Heart left ventricle (tissue), 16 donors: ENCODE measurements at places on chromosomes 5 and 9. TPM values are rescaled to one million over a fixed set of nuclear protein-coding genes. Genes with fewer than 3 reads are reported as not detected.

Gene INVS
- 8.2 TPM for total RNA-seq

DNA sequence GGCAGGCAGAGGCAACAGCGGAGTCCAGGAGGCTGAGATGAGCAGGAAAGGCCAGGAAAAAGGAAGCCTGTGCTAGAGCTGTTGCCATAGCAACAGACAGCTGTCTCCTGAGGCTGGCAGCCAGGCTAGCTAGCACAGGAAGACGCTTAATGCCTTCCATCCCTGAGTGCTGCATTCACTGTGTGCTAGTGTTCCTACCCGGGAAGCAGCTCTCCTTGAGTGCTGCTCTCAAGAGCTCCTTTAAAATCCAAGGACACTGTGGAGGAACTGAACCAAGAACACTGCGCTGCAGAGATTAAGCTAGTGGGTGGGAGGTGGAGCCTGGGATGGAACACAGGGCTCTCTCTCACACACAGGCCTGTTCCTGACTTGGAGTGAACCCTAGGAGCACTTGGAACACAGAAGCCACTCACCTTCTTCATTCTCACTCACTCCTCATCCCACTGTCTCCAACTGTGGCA lies 53.5 kb upstream of the IL7R start:
- H3K4me1 ChIP-seq, result no peaks in the 10 kb centered on the region
- H3K27ac ChIP-seq, result no peak overlapping the region
- no peaks in the 10 kb centered on the region for H3K27me3 ChIP-seq
- no peak overlapping the region for H3K4me3 ChIP-seq
- peak; percentile 38 for DNase-seq

DNA sequence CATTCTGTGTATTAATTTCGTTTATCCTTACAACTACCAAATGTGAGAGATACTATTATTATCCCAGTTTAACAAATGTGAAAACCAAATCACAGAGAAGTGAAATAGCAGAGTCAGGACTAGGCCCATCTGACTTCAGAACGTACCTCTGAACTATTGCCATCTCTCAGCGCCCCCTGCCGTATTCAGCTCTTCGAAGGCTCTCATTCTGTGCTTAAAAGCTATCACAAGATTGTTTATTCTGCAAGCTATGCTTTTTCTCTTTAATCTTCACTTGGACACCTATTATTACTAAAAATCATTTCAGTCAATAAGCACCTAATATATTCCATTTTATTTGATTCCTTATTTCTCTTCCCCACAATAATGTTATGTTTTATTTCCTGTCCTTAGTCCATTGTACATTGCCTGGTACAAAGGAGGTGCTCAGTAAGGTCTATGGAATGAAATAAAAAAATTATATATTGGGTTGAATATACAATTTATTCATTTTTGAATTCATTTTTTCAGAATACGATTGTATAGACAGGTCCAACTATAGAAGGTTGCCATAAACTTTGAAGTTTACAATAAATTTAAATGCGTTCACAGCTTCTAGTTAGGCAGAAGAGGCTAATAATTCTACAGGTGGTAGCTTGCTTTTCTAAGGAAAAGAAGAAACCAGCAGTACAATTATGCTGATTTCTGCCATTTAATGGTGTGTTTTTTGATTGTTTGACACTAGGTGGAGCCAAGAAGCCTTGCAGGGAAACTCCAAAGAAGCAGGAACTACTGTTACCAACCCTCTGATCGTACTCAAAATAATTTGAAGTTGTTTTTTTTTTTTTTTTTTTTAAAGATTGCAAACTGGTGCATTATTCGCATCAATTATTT lies 202.2 kb upstream of the DMRTA1 start:
- H3K27me3 ChIP-seq, result no peaks in the 10 kb centered on the region
- H3K4me3 ChIP-seq, result peak overlapping the region; percentile 34
- no peak for DNase-seq
- H3K27ac ChIP-seq, result no peak overlapping the region
- H3K36me3 ChIP-seq, result no peaks in the 10 kb centered on the region

- H3K4me1 ChIP-seq, result no peaks in the 10 kb centered on the region
- no peaks in the 10 kb centered on the region for H3K36me3 ChIP-seq
- peak; percentile 58 for DNase-seq
- H3K27me3 ChIP-seq, result peaks cover 8% of the 10 kb centered on the region
- H3K27ac ChIP-seq, result no peak overlapping the region
Measured at GRCh38 chr9:133727277-133727875, 10.8 kb downstream of the SARDH start.

DNA sequence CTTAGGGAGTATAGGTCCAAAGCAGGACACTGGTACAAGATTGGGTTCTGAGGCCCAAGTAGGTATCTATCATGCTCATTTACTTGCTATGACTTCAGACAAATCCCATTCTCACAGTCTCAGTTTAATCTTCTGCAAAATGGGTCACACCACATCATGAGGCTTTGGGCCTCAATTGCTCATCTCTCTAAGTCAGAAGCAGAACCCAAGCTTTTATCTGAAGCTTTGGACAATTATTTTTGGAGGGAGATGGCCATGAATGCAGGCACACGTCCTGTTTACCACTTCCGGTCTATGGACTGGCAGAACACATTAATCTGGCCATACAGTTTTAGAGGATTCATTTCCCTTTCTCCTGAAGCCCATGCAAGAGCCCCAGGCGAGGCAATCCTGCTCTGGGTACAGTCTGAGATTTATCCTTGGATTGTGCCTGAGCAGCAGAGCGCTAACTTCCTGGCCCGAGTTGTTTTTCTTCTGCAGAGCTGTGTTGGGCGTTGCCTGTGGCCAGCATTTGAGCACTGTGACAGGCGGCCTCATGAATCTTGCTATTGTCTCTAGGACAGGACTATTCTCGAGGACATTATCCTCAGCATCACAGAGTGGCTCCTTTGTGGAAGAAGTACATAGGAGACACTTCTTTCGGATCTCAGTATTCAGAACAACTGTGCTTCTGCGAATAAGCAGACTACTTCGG lies 16.1 kb downstream of the SLC22A4 start:
- H3K27ac ChIP-seq, result no peak overlapping the region
- H3K4me3 ChIP-seq, result no peak overlapping the region
- no peaks in the 10 kb centered on the region for H3K27me3 ChIP-seq
- H3K4me1 ChIP-seq, result no peaks in the 10 kb centered on the region
- DNase-seq, result no peak
